ENCODE measurements at places on chromosomes 7 and 10. TPM values are rescaled to one million over a fixed set of nuclear protein-coding genes. Genes with fewer than 3 reads are reported as not detected.
A peak's percentile ranks its signal among the peaks of the same experiment; 100 is the strongest.

GRCh38 chr7:16571941-16572340 is 45.3 kb downstream of the LRRC72 start:
- no peak overlapping the region for H3K27ac ChIP-seq
- no peaks in the 10 kb centered on the region for H3K36me3 ChIP-seq
- H3K27me3 ChIP-seq, result no peaks in the 10 kb centered on the region
- no peak for DNase-seq
- H3K4me1 ChIP-seq, result no peaks in the 10 kb centered on the region
- H3K4me3 ChIP-seq, result no peak overlapping the region

- DNase-seq, result peak; percentile 87
- no peaks in the 10 kb centered on the region for H3K27me3 ChIP-seq
- peaks cover 15% of the 10 kb centered on the region for H3K4me1 ChIP-seq
- peak within 1 kb of the TSS; percentile 7 for H3K27ac ChIP-seq
Measured at GRCh38 chr10:68560186-68560942, at the start of gene TET1. Gene TET1, plus strand, starts transcription at chr10:68560337. Its CDS starts 12,002 bp downstream, at chr10:68572339.

DNA sequence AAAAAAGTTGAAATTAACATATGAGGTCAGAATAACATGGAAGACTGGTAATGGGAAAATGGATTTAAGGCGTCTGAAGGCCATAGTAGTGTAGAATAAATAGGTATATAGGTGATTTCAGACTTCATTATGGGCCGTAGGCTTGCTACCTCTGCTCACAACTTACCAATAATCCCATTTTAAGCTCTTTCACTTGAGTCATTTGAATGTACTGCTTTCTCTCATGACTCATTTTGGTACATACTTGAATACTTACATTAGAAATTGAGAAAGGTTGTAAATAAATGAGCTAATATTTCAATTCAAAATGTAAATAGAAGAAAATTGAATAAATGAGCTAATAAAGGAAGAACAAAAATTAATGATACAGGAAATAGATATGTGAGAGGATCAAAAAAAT is 42.2 kb upstream of the NEUROD6 start:
- no peaks in the 10 kb centered on the region for H3K36me3 ChIP-seq
- H3K4me3 ChIP-seq, result no peak overlapping the region
- H3K27ac ChIP-seq, result no peak overlapping the region
- DNase-seq, result no peak
- no peaks in the 10 kb centered on the region for H3K4me1 ChIP-seq

GRCh38 chr7:2409745-2410414 is 6.5 kb downstream of the CHST12 start:
- peak; percentile 52 for DNase-seq
- no peak overlapping the region for H3K27ac ChIP-seq
- no peaks in the 10 kb centered on the region for H3K36me3 ChIP-seq
- no peak overlapping the region for H3K4me3 ChIP-seq
- peaks cover 20% of the 10 kb centered on the region for H3K4me1 ChIP-seq

DNA sequence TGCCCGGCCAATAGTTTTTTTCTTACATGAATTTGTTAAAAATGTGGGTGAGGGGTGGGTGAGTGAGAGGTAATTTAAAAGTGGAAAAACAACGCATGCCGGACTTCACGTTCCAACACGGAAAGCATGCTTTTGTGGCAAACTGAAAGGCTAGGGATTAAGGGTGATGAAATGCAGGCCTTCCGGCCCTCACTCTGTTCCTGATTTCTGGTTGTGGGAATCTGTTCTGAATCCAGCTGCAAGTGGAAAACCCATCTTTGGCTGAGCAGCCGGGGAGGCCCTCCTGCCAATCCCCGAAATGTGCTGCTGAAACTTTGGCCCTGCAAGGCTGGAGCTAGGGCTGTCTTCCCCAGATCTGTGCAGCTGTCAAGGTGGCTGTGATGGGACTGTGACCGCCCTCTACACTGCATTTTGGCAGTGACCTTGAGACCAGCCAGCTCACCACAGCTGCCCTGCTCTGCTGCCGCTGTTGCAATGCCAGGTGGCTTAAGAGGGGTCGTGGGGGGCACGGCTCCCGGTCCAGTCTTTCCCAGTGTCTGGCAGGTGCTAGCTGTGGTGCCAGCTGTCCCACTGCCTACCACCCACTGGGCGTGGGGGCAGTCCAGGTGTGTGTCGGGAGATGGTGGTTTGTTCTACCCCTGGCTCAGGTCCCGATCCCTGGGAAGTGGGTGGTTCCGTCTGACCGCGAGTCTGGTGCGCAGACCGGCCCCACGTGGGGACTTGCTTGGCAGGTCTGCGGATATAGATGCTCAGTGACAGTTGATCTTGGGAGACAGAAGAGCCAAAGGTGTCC is 39.0 kb downstream of the TET1 start:
- no peak for DNase-seq
- peaks cover 26% of the 10 kb centered on the region for H3K4me1 ChIP-seq
- peak overlapping the region; percentile 77 for H3K4me3 ChIP-seq

- no peak for DNase-seq
- no peak overlapping the region for H3K27ac ChIP-seq
- no peaks in the 10 kb centered on the region for H3K27me3 ChIP-seq
- H3K4me1 ChIP-seq, result no peaks in the 10 kb centered on the region
- H3K4me3 ChIP-seq, result no peak overlapping the region
Measured at GRCh38 chr10:10515479-10516204, 502.0 kb upstream of the CELF2 start.

GRCh38 chr10:81065474-81065873 is 527.8 kb downstream of the SH2D4B start:
- DNase-seq, result no peak
- H3K4me1 ChIP-seq, result no peaks in the 10 kb centered on the region
- no peaks in the 10 kb centered on the region for H3K27me3 ChIP-seq
- H3K4me3 ChIP-seq, result no peak overlapping the region

DNA sequence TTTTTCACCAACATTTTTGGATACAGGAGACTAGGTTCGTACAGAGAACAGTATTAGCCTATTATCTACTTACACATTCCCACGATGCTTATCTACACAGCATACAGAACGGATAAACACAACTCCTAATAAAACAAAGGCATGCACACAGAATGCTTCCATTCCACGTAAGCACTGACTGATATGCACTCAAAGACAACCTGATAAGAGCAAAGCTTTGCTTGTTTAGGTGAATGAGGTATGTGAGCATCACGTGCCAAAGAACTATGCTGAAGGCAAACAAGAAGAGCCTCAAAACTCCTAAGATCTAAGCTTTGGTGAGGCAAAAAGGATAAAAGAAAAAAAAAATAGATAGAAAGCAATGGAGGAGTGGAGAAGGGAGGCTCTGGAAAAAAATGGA is 413.5 kb upstream of the LRRN3 start:
- H3K4me1 ChIP-seq, result no peaks in the 10 kb centered on the region
- DNase-seq, result no peak
- H3K27me3 ChIP-seq, result no peaks in the 10 kb centered on the region
- H3K27ac ChIP-seq, result no peak overlapping the region
- no peaks in the 10 kb centered on the region for H3K36me3 ChIP-seq

GRCh38 chr10:74063256-74063655 is 65.3 kb downstream of the VCL start:
- H3K27ac ChIP-seq, result no peak overlapping the region
- no peak overlapping the region for H3K4me3 ChIP-seq
- H3K27me3 ChIP-seq, result no peaks in the 10 kb centered on the region
- peaks cover 7% of the 10 kb centered on the region for H3K4me1 ChIP-seq
- H3K36me3 ChIP-seq, result peaks cover 35% of the 10 kb centered on the region
- DNase-seq, result no peak

GRCh38 chr10:18350340-18350739 is 210.1 kb downstream of the CACNB2 start:
- no peak overlapping the region for H3K4me3 ChIP-seq
- no peaks in the 10 kb centered on the region for H3K36me3 ChIP-seq
- no peaks in the 10 kb centered on the region for H3K27me3 ChIP-seq
- H3K27ac ChIP-seq, result no peak overlapping the region

- no peaks in the 10 kb centered on the region for H3K4me1 ChIP-seq
- DNase-seq, result no peak
- no peak overlapping the region for H3K4me3 ChIP-seq
Measured at GRCh38 chr7:144026203-144026883, 22.4 kb upstream of the OR2A5 start.

Gene SPDYE16
- total RNA-seq, result 0.36 TPM

Gene UBE2D4
- total RNA-seq, result 19.2 TPM

Gene PCLO
- under 0.01 TPM for total RNA-seq

- H3K4me1 ChIP-seq, result no peaks in the 10 kb centered on the region
- no peak for DNase-seq
- no peak overlapping the region for H3K4me3 ChIP-seq
- H3K27ac ChIP-seq, result no peak overlapping the region
Measured at GRCh38 chr7:98870807-98871491, 1.1 kb upstream of the TMEM130 start.

DNA sequence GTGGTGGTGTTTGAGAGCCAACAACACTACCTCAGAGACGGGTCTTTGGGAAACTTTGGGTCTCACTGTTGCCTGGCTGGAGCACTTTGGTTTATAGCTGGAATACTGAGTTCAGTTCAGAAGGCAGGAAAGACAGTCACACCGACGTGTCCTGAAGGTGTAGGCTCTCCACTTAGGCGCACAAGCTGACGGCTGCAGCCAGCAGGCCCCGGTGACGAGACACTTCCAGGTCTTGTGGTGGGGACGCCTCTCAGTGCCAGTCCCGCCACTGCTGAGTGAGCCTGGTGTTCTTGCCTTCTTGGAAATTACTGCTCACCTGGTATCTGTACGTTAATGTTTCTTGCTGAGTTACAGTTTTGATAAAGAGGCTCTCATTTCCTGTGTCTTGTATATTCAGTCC is 74.0 kb downstream of the WDR37 start:
- H3K27ac ChIP-seq, result no peak overlapping the region
- no peak overlapping the region for H3K4me3 ChIP-seq
- H3K27me3 ChIP-seq, result no peaks in the 10 kb centered on the region
- peaks cover 28% of the 10 kb centered on the region for H3K36me3 ChIP-seq
- H3K4me1 ChIP-seq, result no peaks in the 10 kb centered on the region

Gene DMBT1
- 0.29 TPM for total RNA-seq

- no peaks in the 10 kb centered on the region for H3K27me3 ChIP-seq
- peak; percentile 98 for DNase-seq
- H3K4me3 ChIP-seq, result no peak overlapping the region
- H3K27ac ChIP-seq, result peak overlapping the region; percentile 30
Measured at GRCh38 chr10:1109795-1110673, 53.8 kb downstream of the WDR37 start.

Gene AKR1B15
- 0.29 TPM for total RNA-seq

Gene TFEC
- total RNA-seq, result under 0.01 TPM

DNA sequence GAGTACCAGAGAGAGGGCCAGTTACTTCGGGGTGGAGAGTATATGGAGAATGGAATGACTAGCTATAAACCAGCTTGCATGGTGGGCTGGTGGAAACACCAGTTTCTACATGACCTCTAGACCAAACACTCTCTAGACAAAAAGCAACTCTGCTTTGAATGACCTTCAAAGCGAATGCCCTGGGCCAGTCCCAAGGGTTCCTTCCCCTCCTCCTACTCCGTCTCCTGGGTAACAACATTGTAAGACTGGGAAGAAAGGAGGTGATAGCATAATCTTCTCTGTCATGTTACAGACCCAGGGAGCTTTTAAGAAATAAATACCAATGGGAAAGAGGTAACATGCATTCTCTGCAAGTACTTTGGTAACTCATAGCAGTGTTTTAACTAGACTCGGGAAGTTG is 7.4 kb downstream of the HK1 start:
- peaks cover 11% of the 10 kb centered on the region for H3K27me3 ChIP-seq
- no peak for DNase-seq
- H3K27ac ChIP-seq, result no peak overlapping the region
- H3K4me3 ChIP-seq, result no peak overlapping the region
- no peaks in the 10 kb centered on the region for H3K4me1 ChIP-seq

- H3K4me1 ChIP-seq, result no peaks in the 10 kb centered on the region
- H3K36me3 ChIP-seq, result no peaks in the 10 kb centered on the region
- DNase-seq, result no peak
- no peak overlapping the region for H3K27ac ChIP-seq
- no peak overlapping the region for H3K4me3 ChIP-seq
Measured at GRCh38 chr7:21778953-21779352, 166.7 kb downstream of the CDCA7L start.

Gene HTR5A
- not detected for total RNA-seq

GRCh38 chr10:78645975-78646374 is 422.8 kb upstream of the ZMIZ1 start:
- H3K36me3 ChIP-seq, result no peaks in the 10 kb centered on the region
- no peak overlapping the region for H3K27ac ChIP-seq
- H3K4me3 ChIP-seq, result no peak overlapping the region
- peaks cover 14% of the 10 kb centered on the region for H3K27me3 ChIP-seq

GRCh38 chr10:60910543-60910942 is 33.4 kb downstream of the RHOBTB1 start:
- H3K36me3 ChIP-seq, result peaks cover 9% of the 10 kb centered on the region
- DNase-seq, result no peak
- H3K4me3 ChIP-seq, result no peak overlapping the region
- no peak overlapping the region for H3K27ac ChIP-seq
- peaks cover 26% of the 10 kb centered on the region for H3K4me1 ChIP-seq

Gene PCDH15
- not detected for total RNA-seq

DNA sequence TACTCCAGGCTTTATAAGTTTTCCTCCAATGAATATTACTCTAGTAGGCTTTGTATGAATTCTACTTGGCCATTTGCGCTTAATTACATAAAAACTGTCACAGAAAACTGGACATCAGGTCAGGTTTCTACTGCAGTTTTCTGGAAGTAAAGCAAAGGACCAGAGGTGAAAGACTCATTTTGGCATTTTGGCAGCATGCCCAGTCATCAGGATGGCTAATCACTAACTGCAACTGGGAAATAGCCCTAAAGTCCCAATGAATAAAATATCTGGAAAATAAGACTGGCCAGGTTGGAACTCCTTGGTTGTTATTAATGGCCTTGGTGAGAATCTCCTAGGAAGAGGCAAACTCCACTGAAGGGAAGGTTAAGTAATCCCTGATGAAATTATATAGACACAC is 75.5 kb downstream of the COPG2 start:
- no peaks in the 10 kb centered on the region for H3K27me3 ChIP-seq
- H3K36me3 ChIP-seq, result no peaks in the 10 kb centered on the region
- no peak overlapping the region for H3K4me3 ChIP-seq
- peaks cover 3% of the 10 kb centered on the region for H3K4me1 ChIP-seq
- H3K27ac ChIP-seq, result no peak overlapping the region

- no peaks in the 10 kb centered on the region for H3K36me3 ChIP-seq
- H3K27ac ChIP-seq, result no peak overlapping the region
- no peak for DNase-seq
- H3K27me3 ChIP-seq, result no peaks in the 10 kb centered on the region
Measured at GRCh38 chr7:69781412-69781846, 183.2 kb downstream of the AUTS2 start.

- peaks cover 9% of the 10 kb centered on the region for H3K4me1 ChIP-seq
- no peaks in the 10 kb centered on the region for H3K36me3 ChIP-seq
- H3K4me3 ChIP-seq, result no peak overlapping the region
- no peak for DNase-seq
- no peaks in the 10 kb centered on the region for H3K27me3 ChIP-seq
- no peak overlapping the region for H3K27ac ChIP-seq
Measured at GRCh38 chr10:13812804-13813203, 226.0 kb downstream of the PRPF18 start.

Gene MYO1G
- total RNA-seq, result 0.29 TPM

GRCh38 chr10:43299579-43299978 is 32.7 kb upstream of the RASGEF1A start:
- H3K4me1 ChIP-seq, result peaks cover 2% of the 10 kb centered on the region
- H3K36me3 ChIP-seq, result no peaks in the 10 kb centered on the region
- H3K27ac ChIP-seq, result no peak overlapping the region
- no peak for DNase-seq
- no peak overlapping the region for H3K4me3 ChIP-seq

Gene ASAH2
- 0.36 TPM for total RNA-seq

- no peaks in the 10 kb centered on the region for H3K4me1 ChIP-seq
- H3K27ac ChIP-seq, result no peak overlapping the region
- H3K36me3 ChIP-seq, result no peaks in the 10 kb centered on the region
- no peaks in the 10 kb centered on the region for H3K27me3 ChIP-seq
- DNase-seq, result no peak
- H3K4me3 ChIP-seq, result no peak overlapping the region
Measured at GRCh38 chr7:110129159-110129558, 961.8 kb upstream of the LRRN3 start.

Gene PKD2L1
- not detected for total RNA-seq

Data from osteoblast (primary cell).